ENCODE measurements at places on chromosomes 4 and X.

DNA sequence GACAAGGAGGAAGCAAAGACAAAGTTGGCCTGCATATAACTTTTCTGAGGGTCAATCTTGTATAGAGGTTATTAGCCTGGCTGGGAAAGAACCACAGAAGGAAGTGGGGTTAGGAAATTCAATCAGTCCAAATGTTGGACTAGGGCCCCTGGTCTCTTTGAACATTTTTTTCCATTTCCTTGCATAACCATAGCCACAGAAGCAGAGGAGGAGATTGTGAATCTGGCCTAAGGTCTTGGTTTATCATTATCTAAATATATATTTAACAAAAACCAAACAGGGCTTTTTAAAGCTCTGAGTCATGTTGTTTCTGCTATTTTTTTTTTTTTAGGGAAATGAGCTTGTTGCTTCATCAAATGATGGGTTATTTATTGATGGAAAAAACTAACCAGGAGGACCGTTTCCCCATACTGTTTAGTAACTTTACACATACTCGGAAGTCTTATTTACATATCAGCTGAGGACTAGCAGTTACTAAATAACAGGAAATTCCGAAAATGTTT lies 97.7 kb upstream of the ACSL4 start:
- no peak overlapping the region for H3K4me3 ChIP-seq
- H3K27ac ChIP-seq: no peak overlapping the region
- H3K27me3 ChIP-seq: no peaks in the 10 kb centered on the region
- H3K4me1 ChIP-seq: peaks cover 3% of the 10 kb centered on the region
- DNase-seq: no peak

GRCh38 chr4:5874811-5875449 lies 18.0 kb downstream of the CRMP1 start:
- no peak overlapping the region for H3K4me3 ChIP-seq
- H3K27ac ChIP-seq: no peak overlapping the region
- H3K27me3 ChIP-seq: peaks cover under 1% of the 10 kb centered on the region
- H3K36me3 ChIP-seq: no peaks in the 10 kb centered on the region

GRCh38 chr4:48746608-48747362 lies 33.3 kb downstream of the FRYL start:
- H3K27ac ChIP-seq: no peak overlapping the region
- DNase-seq: no peak

GRCh38 chr4:126468144-126468543 lies 1153.4 kb downstream of the FAT4 start:
- no peaks in the 10 kb centered on the region for H3K27me3 ChIP-seq
- no peaks in the 10 kb centered on the region for H3K4me1 ChIP-seq
- no peaks in the 10 kb centered on the region for H3K36me3 ChIP-seq
- no peak overlapping the region for H3K27ac ChIP-seq
- no peak for DNase-seq

DNA sequence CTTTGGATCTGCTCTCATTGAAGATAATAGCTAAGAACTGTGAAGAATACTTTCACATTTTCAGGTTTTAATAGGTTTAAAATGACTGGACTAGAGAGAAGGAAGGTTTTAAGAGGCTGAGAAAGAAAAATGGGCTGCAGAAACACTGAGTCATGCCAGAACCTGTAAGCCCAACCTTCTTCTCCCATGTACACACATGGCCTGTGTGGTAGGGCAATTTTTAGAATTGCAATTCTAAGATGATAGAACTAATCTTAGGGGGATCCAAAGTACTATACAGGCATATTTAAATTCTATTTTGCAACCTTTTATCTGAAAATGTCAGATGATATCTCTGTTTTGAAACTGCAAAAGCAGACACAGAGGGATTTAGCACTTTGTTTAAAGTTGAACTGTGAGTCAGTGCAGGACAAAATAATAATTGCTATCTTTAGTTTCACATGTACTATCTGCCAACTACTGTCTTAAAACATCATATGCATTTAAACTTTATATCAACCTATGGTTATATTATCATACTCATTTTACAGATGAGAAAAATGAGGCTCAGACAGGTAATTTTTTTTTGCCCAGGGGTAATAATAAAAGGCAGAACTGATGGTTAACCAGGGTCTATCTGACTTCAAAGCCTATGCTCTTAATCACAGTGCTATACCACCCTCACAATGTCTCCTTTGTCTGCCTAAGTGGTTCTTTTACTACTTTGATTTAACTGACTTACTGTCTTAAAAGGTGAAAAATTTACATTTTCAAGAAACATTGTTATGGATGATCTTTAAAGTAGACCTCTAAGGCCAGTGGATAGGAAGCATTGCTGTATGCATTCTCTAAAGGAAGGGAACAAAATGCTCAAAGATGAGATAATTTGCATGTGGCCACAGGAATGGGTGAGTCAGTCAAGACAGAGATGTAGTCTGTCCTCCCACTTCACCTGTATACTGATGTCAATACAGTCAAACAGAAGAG lies 4.3 kb downstream of the TMPRSS11E start:
- no peaks in the 10 kb centered on the region for H3K36me3 ChIP-seq
- H3K4me3 ChIP-seq: no peak overlapping the region
- H3K4me1 ChIP-seq: no peaks in the 10 kb centered on the region
- DNase-seq: no peak
- H3K27ac ChIP-seq: no peak overlapping the region
- no peaks in the 10 kb centered on the region for H3K27me3 ChIP-seq

DNA sequence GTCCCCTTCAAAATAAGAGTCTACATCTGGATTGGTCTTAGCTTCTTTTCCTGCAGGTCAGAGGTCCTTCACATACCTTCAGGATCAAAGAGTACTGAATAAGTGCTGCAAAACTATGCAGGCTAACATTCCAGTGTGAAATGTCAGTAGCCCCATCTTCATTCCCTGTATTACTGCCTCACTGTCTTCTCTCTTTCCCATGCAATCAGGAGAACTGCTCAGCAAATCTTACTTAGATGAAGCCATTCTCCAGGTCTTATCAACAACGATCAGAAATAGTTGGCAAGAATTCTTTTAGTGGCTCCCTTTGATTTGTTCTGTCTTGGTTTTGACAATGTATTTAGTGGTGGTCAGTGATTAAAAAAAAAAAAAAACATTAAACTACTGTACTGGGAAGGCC lies 26.0 kb upstream of the IQCM start:
- H3K36me3 ChIP-seq: no peaks in the 10 kb centered on the region
- no peak overlapping the region for H3K4me3 ChIP-seq
- H3K27me3 ChIP-seq: no peaks in the 10 kb centered on the region
- H3K27ac ChIP-seq: no peak overlapping the region
- DNase-seq: no peak

- H3K36me3 ChIP-seq: no peaks in the 10 kb centered on the region
- no peak for DNase-seq
- no peaks in the 10 kb centered on the region for H3K27me3 ChIP-seq
- no peak overlapping the region for H3K4me3 ChIP-seq
Measured at GRCh38 chrX:46750889-46751288, 8.0 kb downstream of the SLC9A7 start.

DNA sequence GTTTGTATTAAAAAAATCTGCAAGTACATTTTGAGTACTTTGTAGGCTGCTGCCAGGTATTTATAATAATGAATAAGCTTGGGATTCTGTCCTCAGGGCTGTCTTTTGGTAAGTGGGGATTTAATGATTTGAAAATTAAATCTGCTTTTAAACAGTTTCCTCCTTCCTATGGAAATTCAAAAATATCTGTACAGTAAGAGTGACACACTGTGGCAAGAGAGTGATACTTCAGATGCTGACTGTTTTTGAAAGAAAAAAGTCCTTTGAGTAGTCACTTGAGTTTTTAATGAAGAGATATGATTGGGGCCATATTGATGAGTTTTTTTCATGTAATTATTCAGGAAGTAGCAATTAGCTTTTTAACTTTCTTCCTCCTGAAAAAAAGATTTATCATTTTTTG lies 49.2 kb downstream of the SMARCAD1 start:
- peaks cover 55% of the 10 kb centered on the region for H3K36me3 ChIP-seq
- H3K4me1 ChIP-seq: no peaks in the 10 kb centered on the region

DNA sequence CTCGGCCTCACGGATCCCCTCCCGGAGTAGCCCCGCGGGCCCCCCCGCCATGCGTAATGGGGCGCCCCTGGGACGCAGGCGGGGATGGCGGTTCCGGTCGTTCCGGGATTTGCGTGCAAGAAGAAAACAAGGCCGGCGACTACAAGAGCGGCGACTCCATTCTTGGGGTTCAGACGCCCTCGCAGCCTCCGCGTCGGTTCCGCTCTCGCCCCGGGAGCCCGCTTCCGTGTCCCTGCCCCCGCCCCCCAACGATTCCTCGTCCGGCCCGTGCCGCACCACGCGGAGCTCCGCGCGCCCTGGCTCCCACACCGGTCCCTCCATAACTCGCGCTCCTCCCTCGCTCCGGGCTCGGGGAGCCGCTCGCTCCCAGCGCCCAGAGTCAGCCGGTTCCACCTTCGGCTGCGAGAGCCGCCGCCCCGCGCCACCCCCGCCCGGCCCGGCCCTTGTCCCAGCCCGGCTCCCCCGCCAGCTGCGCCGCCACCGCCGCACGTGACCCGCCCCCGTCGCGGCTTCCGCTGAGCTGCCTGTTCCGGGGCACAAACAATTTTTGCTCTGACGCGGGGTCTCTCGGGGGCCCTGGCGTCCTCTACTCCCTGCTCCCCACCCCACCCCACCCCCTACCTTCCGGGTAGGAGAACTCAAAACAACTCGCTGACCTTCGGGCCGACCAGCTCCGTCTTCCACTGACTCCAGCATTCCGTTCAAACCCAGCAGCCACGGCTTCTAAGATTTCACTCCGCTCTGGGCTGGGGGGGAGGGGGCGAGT lies 78.8 kb upstream of the BCOR start:
- H3K27me3 ChIP-seq: peaks cover 61% of the 10 kb centered on the region
- peaks cover 10% of the 10 kb centered on the region for H3K4me1 ChIP-seq
- DNase-seq: peak; percentile 79
- H3K27ac ChIP-seq: peak overlapping the region; percentile 86
- H3K4me3 ChIP-seq: peak overlapping the region; percentile 70
- no peaks in the 10 kb centered on the region for H3K36me3 ChIP-seq

DNA sequence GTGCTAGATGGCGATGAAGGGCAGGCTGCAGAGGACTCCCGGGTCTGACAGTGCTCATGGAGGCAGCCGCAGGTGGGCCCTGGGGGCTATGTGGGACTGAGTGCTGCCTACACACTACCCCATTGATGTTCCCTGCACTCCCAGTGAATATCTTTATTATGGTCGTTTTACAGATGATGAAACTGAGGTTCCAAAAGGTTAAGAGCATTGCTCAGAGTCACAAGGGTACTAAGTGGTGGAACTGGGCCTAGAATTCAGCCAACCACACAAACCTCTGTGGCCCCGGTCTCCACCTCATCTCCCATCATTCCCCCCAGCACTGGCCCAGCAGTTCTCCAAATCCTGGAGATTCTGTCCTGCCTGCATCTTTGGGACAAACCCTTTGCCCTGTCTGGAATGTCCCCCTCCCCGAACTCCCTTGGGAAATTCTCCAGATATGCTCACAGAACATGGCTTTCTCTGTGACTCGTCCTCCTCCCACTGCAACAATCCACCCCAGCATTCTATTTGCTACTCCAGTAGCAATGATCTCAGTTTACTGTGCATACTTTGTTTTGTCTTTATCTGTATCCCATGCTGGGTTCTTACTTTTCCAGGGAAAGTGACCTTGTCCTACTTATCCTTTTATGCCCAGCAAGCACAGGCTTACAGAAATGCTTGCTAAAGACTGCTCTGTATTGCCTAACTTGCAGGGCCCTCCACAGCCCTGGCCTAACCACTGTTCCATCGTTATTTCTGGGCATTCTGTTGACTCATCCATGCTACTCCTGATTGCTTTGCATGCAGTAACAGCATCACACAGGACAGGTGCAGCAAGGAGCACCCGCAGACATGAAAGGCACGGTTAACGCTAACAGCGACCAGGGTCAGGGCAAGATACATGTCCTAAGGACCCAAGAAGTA lies 14.0 kb downstream of the PNMA6F start:
- no peaks in the 10 kb centered on the region for H3K4me1 ChIP-seq
- H3K27me3 ChIP-seq: no peaks in the 10 kb centered on the region
- no peak overlapping the region for H3K27ac ChIP-seq
- no peak for DNase-seq

DNA sequence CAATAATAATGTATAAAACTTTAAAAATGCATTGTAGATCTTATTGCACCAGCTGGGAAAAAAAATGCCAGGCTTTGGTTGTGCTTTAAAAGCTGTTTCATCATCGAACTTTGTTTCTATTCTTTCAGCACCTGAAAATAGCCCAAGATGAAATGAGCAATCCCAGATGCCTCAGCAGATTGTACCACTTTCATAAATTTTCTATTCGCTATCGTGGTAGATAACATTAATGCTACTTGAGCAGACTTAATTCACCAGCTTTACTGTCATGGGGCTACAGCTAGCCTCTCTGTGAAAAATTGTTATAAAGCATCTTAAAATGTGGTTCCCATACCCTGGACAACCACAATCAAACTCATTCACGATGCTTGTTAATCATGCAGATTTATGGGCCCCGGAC lies 599.6 kb upstream of the HS3ST1 start:
- no peaks in the 10 kb centered on the region for H3K27me3 ChIP-seq
- DNase-seq: no peak
- H3K4me1 ChIP-seq: no peaks in the 10 kb centered on the region
- no peak overlapping the region for H3K27ac ChIP-seq

GRCh38 chrX:69615342-69615741 lies 571 bp upstream of the EDA start:
- peaks cover 14% of the 10 kb centered on the region for H3K27me3 ChIP-seq
- H3K27ac ChIP-seq: no peak overlapping the region
- H3K4me1 ChIP-seq: no peaks in the 10 kb centered on the region
- no peak for DNase-seq
- H3K4me3 ChIP-seq: peak overlapping the region; percentile 73
- no peaks in the 10 kb centered on the region for H3K36me3 ChIP-seq

DNA sequence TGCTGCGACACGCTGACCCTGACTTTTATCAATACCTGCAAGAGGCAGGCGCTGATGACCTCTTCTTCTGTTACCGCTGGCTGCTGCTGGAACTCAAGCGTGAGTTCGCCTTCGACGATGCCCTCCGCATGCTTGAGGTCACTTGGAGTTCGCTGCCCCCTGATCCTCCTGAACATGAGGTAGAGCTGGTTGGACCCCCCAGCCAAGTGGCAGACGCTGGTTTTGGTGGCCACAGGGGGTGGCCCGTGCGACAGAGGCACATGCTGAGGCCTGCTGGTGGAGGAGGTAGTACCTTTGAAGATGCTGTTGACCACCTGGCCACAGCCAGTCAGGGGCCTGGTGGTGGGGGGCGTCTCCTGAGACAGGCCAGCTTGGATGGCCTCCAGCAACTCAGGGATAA lies 14.2 kb upstream of the RBM3 start:
- no peak overlapping the region for H3K4me3 ChIP-seq
- H3K27ac ChIP-seq: no peak overlapping the region
- no peak for DNase-seq
- H3K27me3 ChIP-seq: no peaks in the 10 kb centered on the region
- H3K4me1 ChIP-seq: no peaks in the 10 kb centered on the region

GRCh38 chr4:151990201-151990600 lies 229.4 kb upstream of the GATB start:
- H3K27me3 ChIP-seq: no peaks in the 10 kb centered on the region
- H3K4me1 ChIP-seq: no peaks in the 10 kb centered on the region
- no peak for DNase-seq

- H3K4me3 ChIP-seq: no peak overlapping the region
- no peak overlapping the region for H3K27ac ChIP-seq
- no peaks in the 10 kb centered on the region for H3K4me1 ChIP-seq
Measured at GRCh38 chrX:107542040-107542439, 86.3 kb upstream of the PRPS1 start.

- no peaks in the 10 kb centered on the region for H3K36me3 ChIP-seq
- H3K27ac ChIP-seq: no peak overlapping the region
- H3K4me1 ChIP-seq: no peaks in the 10 kb centered on the region
- H3K4me3 ChIP-seq: no peak overlapping the region
- H3K27me3 ChIP-seq: no peaks in the 10 kb centered on the region
Measured at GRCh38 chrX:29841750-29842149, 373.6 kb upstream of the MAGEB2 start.

All from psoas muscle (tissue), 8 donors.